ENCODE measurements at places on chromosomes 2 and 18.

- DNase-seq: no peak
Observed at GRCh38 chr2:7841751-7842150, 840.1 kb upstream of the ID2 start.

- no peak for DNase-seq
Observed at GRCh38 chr2:118654945-118655344, 192.5 kb downstream of the EN1 start.

DNA sequence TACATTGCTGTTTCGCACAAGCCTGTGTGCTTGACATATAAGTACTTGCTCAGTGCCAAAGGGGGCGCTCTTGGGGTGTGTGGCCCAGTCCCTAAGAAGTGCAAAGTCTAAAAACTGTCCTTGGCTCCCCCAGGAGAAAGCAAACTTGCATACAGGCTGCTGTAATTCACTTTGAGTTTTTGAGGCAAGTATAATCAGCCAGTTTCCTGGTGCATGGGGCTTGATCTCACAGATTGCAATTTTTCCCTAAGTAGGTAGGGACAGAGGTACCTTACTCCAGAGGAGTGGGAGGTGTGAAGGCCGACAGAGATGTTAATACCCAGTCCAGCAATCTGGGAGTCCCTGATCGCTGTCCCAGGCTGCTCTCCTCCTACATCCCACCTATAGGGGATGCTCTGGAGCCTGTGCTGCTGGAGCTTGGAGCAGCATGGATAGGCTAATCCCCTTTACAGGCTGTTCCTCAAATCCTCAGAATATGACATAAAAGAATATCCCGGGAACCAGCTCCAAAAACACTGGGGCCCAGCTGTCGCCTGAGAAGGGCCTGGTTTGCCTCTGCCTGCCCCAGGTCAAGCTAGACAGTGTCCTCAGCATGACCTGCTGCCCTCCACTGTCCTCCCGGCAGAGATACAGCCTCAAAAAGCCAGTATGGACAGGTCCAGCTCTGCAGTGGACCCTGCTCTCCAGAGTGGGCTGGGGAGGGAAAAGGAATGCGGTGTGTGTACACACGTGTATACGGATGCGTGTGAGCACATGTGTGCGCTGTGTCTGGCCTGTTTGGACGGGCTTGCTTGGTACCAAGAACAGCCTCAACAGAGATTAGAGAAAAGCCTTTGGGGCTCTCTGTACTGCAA, 136.5 kb upstream of the HAAO start:
- DNase-seq: peak; percentile 43

DNA sequence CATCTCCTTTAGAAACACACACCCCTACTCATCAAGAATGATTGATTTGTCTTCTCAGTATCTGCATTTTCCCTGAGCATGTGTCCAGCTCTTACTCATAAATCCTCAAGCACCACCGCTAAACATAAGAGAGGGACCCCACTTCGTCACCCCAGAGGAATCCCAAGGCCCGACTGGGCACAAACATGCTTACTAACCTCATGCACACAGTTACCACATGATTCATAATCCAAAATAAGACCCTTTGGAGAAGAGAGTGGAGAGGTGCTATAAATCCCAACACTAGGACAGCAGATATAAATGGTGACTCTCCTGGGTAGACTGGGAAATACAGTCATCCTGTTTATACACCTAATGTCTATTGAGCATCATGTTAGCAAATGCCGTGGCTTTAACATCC, 843.2 kb upstream of the ID2 start:
- no peak for DNase-seq

DNA sequence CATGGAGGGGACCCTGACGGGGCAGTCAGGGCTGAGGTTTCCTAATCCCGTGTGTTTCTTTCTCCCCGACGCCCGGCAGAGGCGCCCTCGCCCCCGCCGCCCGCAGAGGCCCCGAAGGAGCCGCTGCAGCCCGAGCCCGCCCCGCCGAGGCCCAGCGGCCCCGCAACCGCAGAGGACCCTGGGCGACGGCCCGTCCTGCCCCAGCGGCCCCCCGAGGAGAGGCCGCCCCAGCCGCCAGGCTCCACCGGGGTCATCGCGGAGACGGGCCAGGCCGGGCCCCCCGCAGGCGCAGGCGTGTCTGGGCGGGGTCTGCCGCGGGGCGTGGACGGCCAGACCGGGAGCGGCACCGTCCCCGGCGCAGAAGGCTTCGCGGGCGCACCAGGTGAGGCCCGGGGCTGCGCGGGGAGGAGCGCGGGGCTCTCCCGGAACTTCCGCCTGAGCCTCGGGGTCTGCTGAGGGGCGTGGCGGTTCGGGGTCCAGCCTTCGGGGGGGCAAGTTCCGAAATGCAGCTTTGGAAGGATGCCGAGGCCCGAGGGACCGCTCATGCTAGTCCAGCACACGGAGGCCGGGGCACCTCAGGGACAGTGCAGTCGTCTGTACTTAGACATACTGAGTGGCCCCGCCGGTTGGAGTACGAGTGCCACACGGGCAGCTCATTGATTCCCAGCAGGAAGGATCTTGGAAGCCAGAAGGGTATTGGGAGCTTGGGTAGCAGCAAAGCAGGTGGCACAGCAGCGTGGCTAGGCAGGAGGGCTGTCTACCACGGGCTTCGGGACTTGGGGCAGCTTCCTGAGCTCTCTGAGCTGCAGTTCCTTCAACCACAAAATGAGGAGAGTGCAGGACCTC, 60.1 kb downstream of the EMILIN2 start:
- DNase-seq: peak; percentile 95

GRCh38 chr2:54741250-54741649, 17.8 kb downstream of the EML6 start:
- DNase-seq: no peak

GRCh38 chr18:45602926-45603325, 12.3 kb upstream of the SLC14A2 start:
- no peak for DNase-seq

DNA sequence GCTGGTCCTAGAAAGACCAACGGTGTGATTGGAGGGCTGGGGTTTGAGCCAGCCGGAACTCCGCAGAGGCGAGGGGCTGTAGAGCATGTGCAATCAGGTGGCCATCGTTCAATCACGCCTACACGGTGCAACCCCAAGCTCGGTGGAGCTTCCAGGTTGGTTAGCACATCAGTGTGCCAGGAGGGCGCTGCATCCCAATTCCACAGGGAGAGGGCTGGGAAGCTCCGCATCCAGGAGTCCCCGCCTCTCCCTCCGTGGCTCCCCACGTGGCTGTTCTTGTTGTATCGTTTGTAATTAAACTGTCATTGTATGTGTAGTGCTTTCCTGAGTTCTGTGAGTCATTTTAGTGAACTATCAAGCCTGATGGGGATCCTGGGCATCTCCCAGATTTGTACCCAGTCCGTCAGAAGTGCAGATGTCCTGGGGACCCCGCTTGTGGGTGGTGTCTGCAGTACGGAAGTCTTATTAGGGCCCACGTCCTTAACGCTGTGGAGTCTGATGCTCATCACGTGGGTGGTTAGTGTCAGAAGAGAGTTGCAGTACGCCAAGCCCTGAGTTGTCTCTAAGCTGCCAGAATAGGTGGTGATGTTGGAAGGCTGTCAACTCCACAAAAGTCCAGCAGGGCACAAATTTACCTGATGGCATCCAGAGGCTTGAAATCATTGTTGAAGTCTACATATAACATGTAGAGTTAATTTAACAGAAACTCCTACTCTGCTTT, 20.6 kb upstream of the AMMECR1L start:
- peak; percentile 38 for DNase-seq
